HS-27A (cell line): ENCODE measurements at places on chromosomes 3 and 15.

DNA sequence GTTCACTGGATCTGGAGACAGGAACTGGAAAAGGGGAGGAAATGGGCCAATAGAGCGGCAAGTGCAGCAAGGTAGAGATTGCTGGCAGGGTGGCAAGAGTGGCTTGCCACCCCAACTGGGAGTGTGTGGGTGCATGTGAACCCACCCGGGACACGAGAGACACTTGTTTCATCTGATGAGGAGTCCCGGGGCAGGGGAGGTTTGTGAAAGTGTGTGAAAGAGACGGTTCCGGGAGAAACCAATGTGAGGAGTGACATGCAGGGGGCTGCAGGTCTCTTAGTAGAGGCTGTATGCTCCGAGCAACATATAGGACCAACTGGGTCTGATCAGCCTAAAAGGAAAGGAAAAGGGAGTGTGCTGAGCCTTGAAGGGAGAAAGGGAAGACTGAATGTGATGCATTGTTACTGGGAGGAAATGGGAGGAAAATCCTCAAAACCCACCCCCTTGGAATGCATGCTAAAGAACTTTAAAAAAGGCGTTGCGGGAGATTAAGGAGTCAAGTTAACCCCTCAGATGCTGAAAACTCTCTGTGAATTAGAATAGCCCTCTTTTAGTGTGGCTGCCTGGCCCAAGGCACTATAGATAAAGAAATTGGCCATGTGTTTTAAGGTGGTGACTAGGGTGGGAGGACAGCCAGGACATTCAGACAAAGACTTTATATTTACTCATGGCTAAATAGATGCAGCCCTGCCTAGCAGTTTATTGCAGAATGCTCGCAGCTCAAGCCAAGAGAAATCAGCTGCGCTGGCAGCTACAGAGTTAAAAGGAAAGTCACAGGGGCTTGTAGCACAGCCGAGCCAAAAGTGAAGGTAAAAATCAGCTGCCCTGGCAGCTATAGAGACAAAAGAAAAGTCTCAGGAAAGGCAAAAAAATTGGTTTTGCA is 9.1 kb upstream of the SLC9C1 start:
- no peak for DNase-seq

DNA sequence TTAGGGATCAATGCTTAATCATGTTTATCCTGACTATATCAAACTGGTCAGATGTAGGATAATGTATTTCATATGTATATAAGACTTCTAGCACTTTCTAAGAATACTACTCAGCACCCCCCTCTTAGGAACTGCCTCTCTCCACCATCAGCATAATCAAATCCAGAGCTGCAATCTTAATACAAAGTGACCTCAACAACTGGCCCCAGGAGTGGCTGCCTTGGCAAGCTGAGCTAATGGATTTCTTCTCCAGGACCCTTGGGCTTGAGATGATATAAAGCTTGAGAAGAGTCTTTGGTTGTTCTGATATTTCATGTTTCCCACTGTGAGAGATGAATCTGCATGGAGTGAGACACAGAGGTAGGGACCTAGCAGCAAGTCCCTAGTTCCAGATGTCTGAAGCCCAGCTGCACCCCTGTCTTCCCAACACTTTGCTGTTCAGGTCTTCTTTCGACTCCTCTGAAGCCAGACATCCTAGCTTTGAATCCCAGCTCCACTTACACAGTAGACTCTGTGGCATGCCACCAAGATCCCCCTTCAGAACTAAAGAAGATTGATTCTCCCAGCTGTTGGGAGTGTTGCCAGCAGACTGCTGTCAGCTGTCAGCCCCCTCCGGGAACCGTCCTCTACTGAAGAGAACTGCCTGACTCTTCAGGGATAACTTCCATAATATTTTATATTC is 309.3 kb upstream of the UBE2E2 start:
- no peak for DNase-seq

- DNase-seq = no peak
These were observed 14.9 kb upstream of the AEN start for GRCh38 chr15:88606070-88606794.

DNA sequence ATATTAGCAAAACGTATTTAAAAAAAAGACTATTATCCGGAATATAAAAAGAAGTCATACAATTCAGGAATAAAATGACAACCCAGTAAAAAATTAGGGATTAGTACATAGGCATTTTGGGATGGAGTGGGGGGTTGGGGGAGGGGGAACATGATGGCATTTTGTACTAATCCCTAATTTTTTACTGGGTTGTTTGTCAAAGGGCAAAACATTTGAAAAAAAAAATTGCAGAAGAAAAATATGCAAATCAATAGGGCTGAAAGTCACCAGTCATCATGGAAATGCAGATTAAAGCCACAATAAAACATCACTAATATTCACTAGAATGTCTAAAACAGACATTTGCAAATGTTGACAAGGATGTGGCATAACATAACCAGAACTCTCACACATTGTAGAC is 82.5 kb downstream of the RPL22L1 start:
- DNase-seq = no peak

DNA sequence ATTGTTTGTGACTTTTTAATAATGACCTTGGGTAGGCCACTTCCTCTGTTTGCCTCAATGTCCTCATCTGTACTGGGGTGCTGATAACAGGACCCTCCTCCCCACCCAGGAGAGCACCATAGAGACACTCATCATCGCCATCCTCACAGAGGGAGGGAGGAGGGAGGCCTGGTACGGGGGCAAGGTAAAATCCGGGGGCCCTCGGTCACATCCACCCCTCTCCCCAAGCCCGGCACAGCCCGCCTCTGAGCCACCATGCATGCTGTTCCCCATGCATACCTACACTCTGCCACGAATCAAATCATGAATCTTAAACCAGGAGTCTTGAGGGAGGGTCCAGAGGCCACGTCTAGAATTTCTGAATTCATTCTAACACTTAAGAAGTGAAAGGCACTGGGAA is 74.9 kb upstream of the IQSEC1 start:
- DNase-seq = no peak

DNA sequence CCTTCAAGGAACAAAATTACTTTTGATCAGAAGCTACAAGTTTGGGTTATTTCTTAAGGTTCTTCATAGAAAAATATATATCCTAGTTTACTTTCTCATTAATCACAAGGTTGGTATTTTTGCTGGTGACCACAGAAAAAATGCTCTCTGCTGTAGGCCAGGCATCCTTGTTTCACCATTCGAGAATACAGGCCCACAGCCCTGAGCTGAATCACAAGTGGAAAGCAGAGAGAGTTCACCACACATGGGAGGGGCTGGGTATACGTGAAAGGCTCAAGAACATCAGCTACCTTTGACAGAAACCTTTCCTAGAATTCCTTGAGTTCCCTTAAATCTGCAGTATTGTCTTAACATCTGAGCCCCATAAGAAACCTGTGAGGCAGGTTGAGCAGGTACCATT is 23.2 kb downstream of the CPEB1 start:
- peak; percentile 26 for DNase-seq

GRCh38 chr3:87167628-87168456 is 59.3 kb upstream of the CHMP2B start:
- peak; percentile 62 for DNase-seq

DNA sequence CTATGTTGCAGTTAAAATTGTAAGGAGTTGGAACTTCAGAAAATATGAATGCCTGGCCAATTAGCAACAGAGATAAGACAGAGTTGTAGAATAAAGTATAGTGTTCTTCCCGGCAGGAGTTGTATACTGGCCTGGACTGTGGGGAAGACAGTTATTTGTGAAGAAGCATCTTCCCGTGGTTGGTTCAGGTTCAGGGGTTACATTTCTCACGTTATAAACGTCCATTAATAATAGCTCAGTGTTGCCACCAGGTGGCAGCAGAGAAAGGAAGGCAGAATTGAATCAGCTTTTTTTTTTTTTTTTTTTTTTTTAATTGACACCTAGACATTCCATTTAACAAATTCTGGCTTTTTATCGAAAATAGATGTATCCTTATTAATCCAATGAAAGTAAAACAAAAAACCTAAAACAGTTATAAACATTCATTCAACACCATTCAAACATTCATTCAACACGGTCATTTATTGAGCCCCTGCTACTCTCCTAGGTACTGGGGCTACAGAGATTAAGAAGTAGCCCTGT is 66.4 kb upstream of the NR2E3 start:
- DNase-seq = no peak

- no peak for DNase-seq
These were observed 174.4 kb upstream of the LPP start for GRCh38 chr3:187979564-187979963.

DNA sequence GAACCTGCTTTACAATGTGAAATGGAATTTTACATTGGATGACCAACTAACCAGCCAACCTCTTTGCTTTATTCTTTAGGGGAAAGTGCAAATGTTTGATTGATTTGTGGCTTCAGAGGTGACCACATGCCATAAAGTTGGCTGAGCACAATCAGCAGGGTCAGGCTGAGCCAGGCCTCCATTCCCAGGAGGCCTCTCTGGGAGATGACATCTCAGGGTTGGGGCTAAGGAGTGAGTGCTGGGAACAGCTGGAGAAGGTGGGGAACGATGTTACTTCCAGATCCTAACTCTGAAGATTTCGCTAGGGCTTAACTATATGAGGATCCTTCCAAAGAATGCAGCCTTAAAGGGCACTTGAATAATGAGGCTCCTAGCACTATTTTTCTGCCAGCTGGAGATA is 131.7 kb downstream of the ATP10A start:
- DNase-seq = no peak

- no peak for DNase-seq
These were observed 1.3 kb downstream of the ABHD2 start for GRCh38 chr15:89089316-89090230.
